ENCODE measurements at places on chromosomes 4 and X. TPM values are rescaled to one million over a fixed set of nuclear protein-coding genes. Genes with fewer than 3 reads are reported as not detected.

The PAK3 gene
- 0.02 TPM for total RNA-seq

The MTMR8 gene
- total RNA-seq, result 0.45 TPM

The TLL1 gene
- total RNA-seq, result 0.11 TPM

The APOO gene
- 29.6 TPM for total RNA-seq

The HS3ST1 gene
- 0.35 TPM for total RNA-seq

The TLR6 gene
- 1.8 TPM for total RNA-seq

The JCHAIN gene
- not detected for total RNA-seq

The F9 gene
- total RNA-seq, result not detected

The SRPK3 gene
- total RNA-seq, result 0.03 TPM

The RBMXL3 gene
- not detected for total RNA-seq

The SPANXA2 gene
- not detected for total RNA-seq

The AMBN gene
- not detected for total RNA-seq

The TXK gene
- 0.14 TPM for total RNA-seq

The MAGED4 gene
- total RNA-seq, result 8.9 TPM

The HERC5 gene
- total RNA-seq, result 4.3 TPM

The CENPE gene
- 9.2 TPM for total RNA-seq

The DCAF8L2 gene
- not detected for total RNA-seq

The SPATA4 gene
- 0.14 TPM for total RNA-seq

The MAGEA1 gene
- 0.11 TPM for total RNA-seq

The ZAR1 gene
- total RNA-seq, result not detected

The BCLAF3 gene
- 3.5 TPM for total RNA-seq

The NSUN7 gene
- total RNA-seq, result 0.39 TPM

The PLRG1 gene
- 48.8 TPM for total RNA-seq

The CABS1 gene
- not detected for total RNA-seq

The VCX3B gene
- not detected for total RNA-seq

The TLR8 gene
- total RNA-seq, result not detected

The SPATA18 gene
- total RNA-seq, result 4.6 TPM

The MAGED4B gene
- total RNA-seq, result 10.0 TPM

The TMPRSS11F gene
- not detected for total RNA-seq

The SPACA5 gene
- not detected for total RNA-seq

The CLTRN gene
- total RNA-seq, result 0.77 TPM

The BST1 gene
- total RNA-seq, result 15.6 TPM

The SLC35A2 gene
- 61.5 TPM for total RNA-seq

Measured in A549 treated with dexamethasone at 1 μM for 4 hours (cell line).